ENCODE measurements at places on chromosomes 1 and 21.

GRCh38 chr21:26795866-26796329 is 49.3 kb downstream of the ADAMTS1 start:
- DNase-seq: peak; percentile 85

DNA sequence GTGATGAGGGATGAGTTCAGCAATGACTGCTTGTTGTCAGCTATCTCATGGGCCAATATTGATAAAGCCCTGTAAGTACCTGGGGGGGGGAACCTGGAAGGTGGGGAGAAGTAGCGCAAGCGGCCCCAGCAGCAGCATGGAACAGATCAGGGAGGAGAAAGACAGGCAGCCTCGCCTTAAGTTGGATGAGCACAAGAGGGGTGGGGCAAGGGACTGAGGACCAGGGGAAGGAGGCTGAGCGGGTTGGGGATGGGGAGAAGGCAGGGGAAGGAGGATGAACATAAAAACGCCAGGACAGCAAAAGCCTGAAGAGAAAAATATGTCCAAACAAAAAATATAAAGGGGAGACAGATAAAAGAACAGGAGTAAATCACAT is 70.6 kb downstream of the ALG14 start:
- DNase-seq: no peak

DNA sequence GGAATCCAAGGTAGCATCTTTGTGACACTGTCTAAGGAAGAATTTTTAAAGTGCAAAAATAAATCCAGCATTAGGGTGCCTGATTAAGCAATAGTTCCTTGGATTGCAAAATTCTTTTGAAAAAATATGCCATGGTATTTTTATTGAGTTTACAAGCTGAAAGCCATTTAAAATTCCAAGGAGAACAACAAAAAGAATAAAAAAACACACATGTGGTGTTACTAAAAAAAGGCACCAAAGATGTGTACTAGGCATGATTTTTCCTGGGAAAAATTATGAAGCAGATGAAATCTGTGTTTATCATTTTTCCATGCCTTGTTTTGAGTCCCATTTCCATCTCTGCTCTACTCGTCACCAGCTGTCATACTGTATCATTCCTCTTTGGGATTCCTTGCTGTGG is 157.0 kb upstream of the ZNHIT6 start:
- DNase-seq: no peak

DNA sequence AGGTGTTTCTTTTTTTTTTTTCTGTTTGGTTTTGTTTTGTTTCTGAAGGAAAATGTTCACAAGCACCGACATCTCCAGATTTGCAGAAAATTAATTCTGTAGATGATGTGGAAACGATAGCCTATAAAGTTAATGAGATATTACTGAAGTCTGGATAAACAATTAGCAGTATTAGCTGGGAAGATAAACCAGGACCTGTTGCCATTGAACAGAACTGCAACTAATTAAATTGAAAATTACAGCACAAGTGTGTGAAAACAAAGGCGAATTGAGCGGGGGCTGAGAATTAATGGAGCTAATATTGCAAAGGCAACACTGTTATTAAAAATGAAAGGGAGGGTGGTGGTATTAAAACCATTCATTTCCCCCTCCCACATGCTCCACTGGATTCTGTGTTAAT is 107.5 kb upstream of the AJAP1 start:
- no peak for DNase-seq

DNA sequence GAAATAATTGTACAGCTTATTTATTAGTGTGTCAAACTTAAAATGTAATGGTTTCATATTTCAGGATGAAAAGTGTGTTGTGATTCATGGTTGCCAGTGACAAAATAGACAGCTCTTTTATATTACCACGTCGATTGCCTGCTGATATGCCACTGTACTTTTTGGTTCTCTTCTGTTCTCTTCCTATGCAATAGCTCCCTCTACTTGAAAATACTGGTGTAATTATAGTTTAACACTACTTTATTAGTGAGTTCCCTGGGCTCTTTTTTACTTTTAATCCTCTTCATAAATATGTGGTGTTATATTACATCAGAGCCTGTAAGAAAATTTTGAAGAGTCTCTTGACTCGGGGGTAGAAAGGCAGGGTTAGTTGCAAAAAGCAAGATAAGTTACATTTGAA is 111.3 kb downstream of the PATJ start:
- peak; percentile 4 for DNase-seq

GRCh38 chr1:82921759-82922158 is 1077.2 kb downstream of the TTLL7 start:
- DNase-seq: no peak

- DNase-seq: peak; percentile 80
These were observed 145.6 kb downstream of the FMN2 start for GRCh38 chr1:240237305-240237721.

DNA sequence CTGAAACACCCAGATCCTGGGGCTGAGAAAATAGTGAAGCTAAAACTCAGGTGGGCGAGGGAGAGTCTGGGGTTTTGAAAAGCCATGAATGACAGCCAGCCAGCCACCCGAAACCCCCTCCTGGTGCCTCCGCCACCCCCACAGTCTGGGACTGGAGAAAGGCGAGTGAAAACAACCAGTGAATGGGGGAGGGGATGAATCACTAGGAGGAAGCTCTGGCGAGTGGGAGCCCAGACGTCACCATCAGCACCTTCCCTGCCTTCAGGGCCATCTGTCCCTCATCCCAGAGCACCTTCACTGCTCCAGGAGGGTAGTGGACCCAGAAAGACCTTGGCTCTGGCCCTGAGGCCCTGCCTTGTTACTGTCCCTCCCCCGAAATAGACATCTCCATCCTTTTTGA is 9.2 kb downstream of the RORC start:
- no peak for DNase-seq

- no peak for DNase-seq
These were observed 12.5 kb downstream of the IQGAP3 start for GRCh38 chr1:156559797-156560385.

DNA sequence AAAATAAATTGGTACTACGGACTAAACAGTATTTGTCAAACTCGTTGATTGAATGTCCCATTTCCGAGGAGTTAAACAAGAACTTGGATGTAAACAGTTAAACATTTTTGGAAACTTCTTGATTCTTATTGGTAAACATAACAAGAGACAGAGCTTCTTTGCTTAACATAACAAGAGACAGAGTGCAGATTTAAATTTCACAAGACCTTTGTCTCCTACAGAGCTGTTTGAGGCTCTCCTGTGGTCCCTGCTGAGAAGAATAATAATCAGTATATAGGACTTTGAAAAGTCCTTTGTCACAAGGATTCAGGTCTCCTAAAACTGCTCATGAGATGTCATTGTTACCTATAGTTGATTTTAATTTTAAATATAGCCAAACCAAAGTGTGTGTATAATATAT is 170.6 kb upstream of the C21orf91 start:
- DNase-seq: no peak

DNA sequence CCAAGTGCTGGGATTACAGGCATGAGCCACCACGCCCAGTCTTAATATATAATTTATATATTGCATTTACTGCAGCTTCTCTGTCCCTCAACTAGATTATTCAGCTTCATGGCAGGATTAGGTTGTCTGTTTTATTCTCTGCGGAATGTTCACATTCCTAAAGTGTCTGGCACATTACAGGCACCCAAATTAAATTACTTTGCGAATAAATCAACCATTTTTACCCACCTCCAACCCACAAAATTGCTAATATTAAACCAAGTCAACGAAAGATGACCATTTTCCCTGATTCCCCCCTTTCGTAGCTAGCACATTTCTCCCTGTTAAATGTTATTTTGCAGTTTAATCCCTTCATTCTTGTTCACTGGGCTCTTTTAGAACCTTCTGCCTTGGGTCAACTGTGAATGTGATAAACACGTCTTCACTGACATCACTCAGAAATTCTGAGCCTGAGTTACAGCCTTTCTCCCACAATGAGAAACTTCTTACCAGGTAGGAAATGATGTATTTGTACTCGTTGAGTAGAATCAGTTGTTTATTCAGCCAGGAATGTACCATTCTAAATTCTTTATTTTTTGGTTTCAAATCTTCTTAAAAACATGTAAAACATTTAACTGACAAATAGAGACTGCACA is 35.9 kb downstream of the THAP3 start:
- DNase-seq: no peak

GRCh38 chr1:33445108-33445507 is 14.2 kb upstream of the PHC2 start:
- DNase-seq: no peak

DNA sequence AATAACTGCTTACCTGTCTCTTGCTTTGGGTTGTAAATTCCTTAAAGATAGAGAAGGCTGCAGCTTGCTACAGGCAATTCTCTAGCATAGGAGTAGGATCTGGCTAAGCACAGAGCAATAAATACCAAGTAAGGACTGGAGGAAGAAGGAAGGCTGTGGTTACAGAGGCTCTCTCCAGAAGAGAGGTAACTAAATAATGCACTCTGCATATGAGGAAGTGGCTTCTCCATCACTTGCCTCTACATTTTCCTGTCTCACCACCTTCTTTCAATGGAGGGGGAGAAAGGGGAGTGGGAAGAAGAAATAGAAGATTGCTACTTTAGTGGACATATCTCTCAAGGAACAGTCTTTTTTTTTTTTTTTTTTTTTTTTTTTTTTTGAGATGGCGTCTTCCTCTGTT is 60.9 kb upstream of the LAX1 start:
- no peak for DNase-seq

- DNase-seq: no peak
These were observed 56.2 kb upstream of the SMYD2 start for GRCh38 chr1:214224611-214225354.

- no peak for DNase-seq
These were observed 645.8 kb upstream of the USP24 start for GRCh38 chr1:55860798-55861519.

GRCh38 chr1:246306415-246307037 is 200.6 kb downstream of the SMYD3 start:
- no peak for DNase-seq

DNA sequence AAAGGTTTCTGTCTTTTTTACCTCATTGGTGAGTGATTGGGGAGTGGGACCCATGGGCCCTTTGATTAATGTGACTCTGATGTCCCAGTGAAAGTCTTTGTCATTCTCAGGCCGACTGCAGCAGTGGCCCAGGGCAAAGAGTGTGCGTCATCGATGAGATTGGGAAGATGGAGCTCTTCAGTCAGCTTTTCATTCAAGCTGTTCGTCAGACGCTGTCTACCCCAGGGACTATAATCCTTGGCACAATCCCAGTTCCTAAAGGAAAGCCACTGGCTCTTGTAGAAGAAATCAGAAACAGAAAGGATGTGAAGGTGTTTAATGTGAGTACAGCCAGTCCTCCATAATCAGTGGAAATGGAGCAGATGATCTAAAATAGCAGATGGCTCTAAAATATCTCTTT is 19.4 kb downstream of the NTPCR start:
- DNase-seq: no peak

DNA sequence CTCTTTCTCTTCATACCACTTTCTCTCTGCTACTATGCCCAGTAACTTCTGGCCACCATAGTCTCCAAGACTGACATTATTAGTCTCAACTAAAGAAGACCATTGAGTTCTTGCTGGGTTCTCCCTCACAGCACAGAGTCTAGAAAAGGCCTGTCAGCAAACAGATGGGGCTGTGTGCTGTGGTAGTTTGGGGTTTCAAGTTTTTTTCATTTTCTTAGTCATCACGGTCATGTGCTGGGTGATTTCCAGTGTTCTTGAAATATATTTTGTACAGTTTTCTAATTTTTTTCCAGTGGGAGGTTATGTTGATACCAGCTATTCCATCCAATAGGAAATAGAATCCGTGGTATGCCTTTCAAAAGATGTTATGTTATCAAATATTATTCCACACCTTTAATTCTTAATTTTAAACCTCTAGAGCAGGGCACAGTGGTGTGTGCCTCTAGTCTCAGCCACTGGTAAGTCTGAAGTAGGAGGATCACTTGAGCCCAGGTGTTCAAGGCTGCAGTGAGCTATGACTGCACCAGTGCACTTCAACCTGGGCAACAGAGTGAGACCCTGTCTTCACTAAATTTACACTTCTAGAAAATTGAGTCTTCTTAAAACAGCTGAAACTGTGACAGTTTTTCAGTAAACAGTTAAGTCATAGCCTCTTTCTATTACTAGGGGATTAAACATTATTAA is 8.3 kb downstream of the CFHR2 start:
- DNase-seq: no peak

GRCh38 chr1:53686091-53686964 is 52.6 kb downstream of the GLIS1 start:
- DNase-seq: no peak

DNA sequence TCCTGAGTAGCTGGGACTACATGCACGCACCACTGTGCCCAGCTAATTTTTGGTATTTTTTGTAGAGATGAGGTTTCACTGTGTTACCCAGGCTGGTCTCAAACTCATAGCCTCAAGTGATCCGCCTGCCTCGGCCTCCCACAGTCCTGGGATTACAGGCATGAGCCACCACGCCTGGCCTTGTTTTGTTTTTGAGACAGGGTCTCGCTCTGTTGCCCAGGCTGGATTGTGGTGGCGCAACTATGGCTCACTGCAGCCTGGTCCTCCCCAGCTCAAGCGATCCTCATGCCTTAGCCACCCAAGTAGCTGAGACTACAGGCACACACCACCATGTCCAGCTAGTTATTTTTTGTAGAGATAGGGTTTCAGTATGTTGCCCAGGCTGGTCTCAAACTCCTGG is 26.0 kb downstream of the PARK7 start:
- DNase-seq: no peak

- DNase-seq: no peak
These were observed 1046.2 kb downstream of the AMY1C start for GRCh38 chr1:104795931-104796330.

GRCh38 chr1:225555821-225556220 is 97.1 kb downstream of the ENAH start:
- no peak for DNase-seq

GRCh38 chr1:5711956-5712645 is 280.1 kb downstream of the NPHP4 start:
- DNase-seq: no peak

- no peak for DNase-seq
These were observed 3.3 kb upstream of the C2CD2 start for GRCh38 chr21:41956926-41957729.

DNA sequence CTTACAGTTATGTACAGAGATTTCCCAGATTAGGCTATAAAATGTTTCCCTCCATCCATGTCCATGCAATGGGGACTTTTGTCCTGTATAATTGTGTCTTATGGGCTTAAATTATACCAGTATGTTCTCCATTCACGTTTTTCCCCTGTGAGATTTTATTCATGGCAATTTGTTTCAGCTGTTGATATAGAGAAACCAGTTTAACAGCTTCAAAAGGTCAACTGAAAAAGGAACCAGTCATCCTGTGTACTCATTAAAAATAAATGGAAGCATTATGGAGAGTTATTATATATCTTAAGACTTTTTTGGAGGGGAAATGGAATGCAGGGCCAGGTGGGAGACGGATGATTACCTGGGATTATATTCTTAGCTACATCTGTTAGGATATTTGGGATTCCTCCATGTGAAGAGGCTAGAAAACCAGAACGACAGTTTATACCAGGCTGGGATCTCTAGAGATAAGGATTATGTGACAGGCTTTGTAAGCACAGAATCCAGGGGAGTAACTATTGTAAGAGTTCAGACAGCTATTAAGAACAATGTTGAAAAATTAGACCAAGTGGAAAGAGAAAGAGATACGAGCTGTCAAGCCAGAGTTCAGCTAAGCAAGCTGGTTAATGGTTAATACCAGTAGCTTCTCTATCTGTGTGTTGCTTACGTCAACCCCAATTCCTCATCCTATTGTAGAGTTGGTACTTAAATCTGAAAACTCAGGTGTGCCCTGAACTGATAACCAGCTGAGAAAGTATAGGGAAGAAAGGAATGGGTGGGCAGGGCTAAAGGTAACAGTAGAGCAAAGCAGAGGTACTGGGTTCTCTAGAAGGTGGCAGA is 12.4 kb upstream of the ZNF697 start:
- DNase-seq: no peak
